ENCODE measurements at places on chromosomes 1 and 21. TPM values are rescaled to one million over a fixed set of nuclear protein-coding genes. Genes with fewer than 3 reads are reported as not detected.
A peak's percentile ranks its signal among the peaks of the same experiment; 100 is the strongest.

GRCh38 chr1:109776206-109776835, 12.6 kb upstream of the EPS8L3 start:
- H3K4me3 ChIP-seq, result no peak overlapping the region
- H3K36me3 ChIP-seq, result no peaks in the 10 kb centered on the region
- peaks cover 19% of the 10 kb centered on the region for H3K4me1 ChIP-seq
- peak; percentile 59 for DNase-seq
- H3K27me3 ChIP-seq, result no peaks in the 10 kb centered on the region
- H3K27ac ChIP-seq, result no peak overlapping the region

DNA sequence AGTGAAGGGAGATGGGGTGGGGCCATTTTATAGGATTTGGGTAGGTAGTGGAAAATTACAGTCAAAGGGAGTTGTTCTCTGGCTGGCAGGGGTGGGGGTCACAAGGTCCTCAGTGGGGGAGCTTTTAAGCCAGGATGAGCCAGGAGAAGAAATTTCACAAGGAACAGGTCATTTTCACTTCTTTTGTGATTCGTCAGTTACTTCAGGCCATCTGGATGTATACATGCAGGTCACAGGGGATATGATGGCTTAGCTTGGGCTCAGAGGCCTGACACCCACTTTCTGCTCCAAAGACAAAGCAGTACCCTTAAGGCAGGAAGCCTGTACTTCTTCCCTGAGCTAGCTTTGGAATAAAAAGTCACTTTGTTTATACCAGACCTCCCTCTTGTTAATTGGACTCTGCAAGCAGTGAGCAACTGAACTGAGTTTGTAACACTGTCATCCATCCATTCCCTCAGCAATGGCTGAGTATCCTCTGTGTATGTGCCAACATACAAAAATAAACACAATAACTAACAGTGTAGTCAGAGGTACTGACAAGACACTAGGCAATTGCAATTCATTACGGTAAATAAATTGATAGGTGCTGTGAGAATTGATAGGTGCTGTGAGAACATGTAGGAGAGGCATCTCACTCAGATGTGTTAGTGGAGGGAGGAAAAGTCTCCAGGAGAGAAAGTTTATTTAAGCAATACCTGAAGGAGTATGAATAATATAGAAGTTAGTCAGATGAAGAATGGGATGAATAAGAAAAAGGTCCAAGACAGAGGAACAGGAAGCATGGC, 14.7 kb upstream of the RGS2 start:
- H3K36me3 ChIP-seq, result no peaks in the 10 kb centered on the region
- H3K4me1 ChIP-seq, result no peaks in the 10 kb centered on the region
- no peak for DNase-seq
- no peak overlapping the region for H3K27ac ChIP-seq
- H3K27me3 ChIP-seq, result no peaks in the 10 kb centered on the region

DNA sequence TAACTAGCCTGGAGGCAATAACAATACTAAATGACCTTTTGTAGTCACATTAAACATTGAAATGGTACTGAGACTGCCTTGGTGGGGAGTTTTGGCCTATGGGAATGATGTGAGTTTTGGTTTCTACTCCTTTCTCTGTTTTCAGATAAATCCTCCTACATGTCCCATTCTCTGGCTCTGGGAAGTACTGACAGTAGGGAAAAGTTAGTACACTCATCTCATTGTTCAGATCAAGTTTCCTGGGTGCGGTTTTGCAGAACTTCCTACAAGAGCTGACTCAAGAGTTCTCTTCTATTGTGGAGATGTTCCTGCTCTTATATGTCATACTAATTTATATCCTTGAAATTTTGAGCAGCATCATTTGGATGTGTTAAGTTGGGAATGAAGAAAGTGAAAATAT, 74.2 kb upstream of the MACF1 start:
- peak overlapping the region; percentile 34 for H3K27ac ChIP-seq
- no peak for DNase-seq
- no peak overlapping the region for H3K4me3 ChIP-seq
- no peaks in the 10 kb centered on the region for H3K27me3 ChIP-seq

DNA sequence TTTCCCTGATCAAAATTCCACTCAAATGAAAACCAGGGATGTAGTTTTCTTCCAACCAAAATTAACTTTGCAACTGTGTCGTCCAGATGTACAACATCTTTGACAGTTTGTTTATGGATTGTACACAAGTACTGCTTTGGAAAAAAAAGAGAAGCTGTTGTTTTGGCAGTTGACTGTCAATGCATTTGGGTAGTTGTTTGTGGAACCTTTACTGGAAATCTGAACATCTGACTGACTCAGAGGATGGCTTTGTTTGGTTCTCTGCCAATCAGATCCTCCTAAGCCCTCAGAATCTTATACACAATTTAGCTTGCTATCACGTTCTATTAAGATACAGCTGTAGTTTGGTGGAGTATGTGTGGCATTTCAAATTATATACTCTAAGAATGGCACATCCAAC, 195.0 kb downstream of the KCNK2 start:
- H3K36me3 ChIP-seq, result no peaks in the 10 kb centered on the region
- H3K27ac ChIP-seq, result no peak overlapping the region
- DNase-seq, result no peak
- no peaks in the 10 kb centered on the region for H3K4me1 ChIP-seq
- H3K27me3 ChIP-seq, result no peaks in the 10 kb centered on the region

DNA sequence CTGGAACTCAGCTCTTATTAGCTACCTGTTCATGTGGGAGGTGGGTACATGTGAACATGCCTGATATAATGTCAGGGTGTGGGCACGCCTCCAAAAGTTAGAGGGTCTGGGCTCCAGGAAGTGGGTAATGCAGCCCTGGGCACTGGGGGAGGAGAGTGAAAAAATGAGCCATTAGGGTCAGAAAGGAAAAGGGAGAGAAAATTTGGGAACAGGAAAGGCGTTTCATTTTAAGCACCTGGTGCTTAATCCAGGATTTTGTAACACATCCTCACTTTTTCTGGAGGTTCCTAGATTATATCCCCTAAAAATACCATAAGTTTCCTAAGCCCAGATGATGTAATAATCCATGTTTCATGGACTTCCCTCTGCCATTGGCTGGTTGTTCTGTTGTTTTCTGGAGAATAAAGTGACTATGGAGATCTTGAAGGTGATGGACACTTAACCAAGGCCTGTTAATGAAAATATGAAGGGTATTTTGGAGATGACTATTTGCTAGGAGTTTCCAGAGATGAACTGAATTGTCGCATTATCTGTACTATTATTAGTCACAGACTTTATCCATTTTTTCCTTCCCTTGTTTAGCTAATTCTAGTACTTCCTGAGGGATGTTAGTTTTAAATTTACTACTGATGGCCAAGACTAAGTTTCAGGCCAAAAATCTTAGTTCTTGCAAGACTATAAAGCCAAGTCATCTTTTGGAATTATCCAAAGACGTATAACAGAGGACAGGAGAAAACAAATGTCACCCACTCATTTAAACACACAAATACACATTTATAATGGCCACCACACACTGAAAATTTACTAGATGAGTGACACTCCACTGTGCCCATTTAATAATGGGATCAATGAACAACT, 24.4 kb upstream of the TARBP1 start:
- H3K4me1 ChIP-seq, result peaks cover 24% of the 10 kb centered on the region
- no peak overlapping the region for H3K27ac ChIP-seq
- no peaks in the 10 kb centered on the region for H3K36me3 ChIP-seq
- DNase-seq, result peak; percentile 16
- no peaks in the 10 kb centered on the region for H3K27me3 ChIP-seq

DNA sequence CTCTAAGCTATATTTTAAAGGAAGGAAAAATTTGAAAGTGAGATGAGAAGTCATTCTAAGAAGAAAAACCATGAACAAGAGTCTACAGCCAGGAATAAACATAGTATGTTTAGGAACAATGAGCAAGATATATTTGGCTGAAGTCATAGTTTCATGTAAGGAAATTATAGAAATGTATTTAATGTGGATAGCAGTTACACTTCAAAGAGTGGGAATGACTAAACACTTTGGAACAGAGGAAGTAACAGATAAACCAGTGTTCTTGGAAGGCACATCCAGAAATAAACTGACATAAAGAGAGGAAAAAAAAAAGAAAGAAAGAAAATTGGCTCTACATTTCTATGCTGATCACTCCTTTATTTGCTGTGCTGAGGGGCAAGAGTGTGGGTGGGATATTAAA, 18.0 kb downstream of the C8A start:
- DNase-seq, result no peak
- no peaks in the 10 kb centered on the region for H3K36me3 ChIP-seq
- no peaks in the 10 kb centered on the region for H3K4me1 ChIP-seq
- no peaks in the 10 kb centered on the region for H3K27me3 ChIP-seq
- no peak overlapping the region for H3K4me3 ChIP-seq
- H3K27ac ChIP-seq, result no peak overlapping the region

DNA sequence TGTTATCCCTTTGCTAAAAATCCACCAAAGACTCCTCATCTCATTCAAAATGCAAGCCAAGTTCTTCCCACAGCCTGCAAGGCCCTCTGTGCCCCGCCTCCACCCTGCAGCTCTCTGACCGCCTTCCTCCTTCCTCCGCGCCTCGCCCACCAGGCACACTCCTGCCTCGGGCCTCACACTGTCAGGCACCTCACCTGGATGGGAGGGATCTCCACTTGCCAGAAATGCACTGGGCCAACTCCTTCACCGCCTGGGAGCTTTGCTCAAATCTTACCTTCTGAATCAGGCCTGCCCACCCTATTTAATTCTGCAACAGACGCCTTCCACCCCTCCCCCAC, 26.2 kb downstream of the PGBD5 start:
- no peaks in the 10 kb centered on the region for H3K36me3 ChIP-seq
- H3K4me3 ChIP-seq, result no peak overlapping the region
- no peaks in the 10 kb centered on the region for H3K4me1 ChIP-seq
- H3K27me3 ChIP-seq, result peaks cover 9% of the 10 kb centered on the region
- no peak overlapping the region for H3K27ac ChIP-seq

- no peak overlapping the region for H3K27ac ChIP-seq
- no peak for DNase-seq
- H3K27me3 ChIP-seq, result no peaks in the 10 kb centered on the region
- H3K4me3 ChIP-seq, result no peak overlapping the region
Observed at GRCh38 chr1:74858136-74858535, 125.2 kb downstream of the TYW3 start.

DNA sequence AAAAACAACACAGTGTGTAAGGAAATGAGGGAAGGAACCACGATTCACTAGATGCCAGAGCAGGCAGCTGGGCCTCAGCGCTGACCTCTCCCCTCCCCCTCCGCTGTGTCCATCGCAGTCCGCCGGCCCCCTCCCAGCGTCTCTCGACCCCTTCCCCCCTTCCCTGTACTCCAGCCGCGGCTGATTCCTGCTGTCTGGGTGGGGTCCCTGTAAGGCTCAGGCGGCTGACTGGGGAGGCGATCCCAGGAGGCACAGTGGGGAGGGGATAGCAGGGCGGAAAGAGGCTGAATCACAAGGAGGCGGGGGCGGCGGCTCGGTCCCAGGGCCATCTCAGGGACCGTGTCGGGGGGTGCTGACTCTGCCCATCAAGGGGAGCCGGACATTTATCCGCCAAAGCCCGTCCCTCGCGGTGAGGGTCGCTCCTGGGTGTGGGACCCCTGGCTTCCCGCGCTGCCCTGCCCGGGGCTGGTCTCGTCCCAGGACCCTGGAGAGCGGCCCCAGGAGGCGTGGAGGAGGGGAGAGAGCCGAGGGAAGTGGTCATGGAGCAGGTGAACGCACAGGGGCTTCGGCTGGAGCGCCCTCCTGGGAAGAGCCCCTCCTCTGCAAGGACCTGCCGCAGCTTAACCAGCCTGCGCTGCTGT, 241.9 kb downstream of the PTPRU start:
- no peaks in the 10 kb centered on the region for H3K4me1 ChIP-seq
- no peak overlapping the region for H3K27ac ChIP-seq

Gene TMEM82
- not detected for total RNA-seq

All from spleen (tissue), 13 donors.